ENCODE measurements at places on chromosomes 6 and 20. TPM values are rescaled to one million over a fixed set of nuclear protein-coding genes. Genes with fewer than 3 reads are reported as not detected.

DNA sequence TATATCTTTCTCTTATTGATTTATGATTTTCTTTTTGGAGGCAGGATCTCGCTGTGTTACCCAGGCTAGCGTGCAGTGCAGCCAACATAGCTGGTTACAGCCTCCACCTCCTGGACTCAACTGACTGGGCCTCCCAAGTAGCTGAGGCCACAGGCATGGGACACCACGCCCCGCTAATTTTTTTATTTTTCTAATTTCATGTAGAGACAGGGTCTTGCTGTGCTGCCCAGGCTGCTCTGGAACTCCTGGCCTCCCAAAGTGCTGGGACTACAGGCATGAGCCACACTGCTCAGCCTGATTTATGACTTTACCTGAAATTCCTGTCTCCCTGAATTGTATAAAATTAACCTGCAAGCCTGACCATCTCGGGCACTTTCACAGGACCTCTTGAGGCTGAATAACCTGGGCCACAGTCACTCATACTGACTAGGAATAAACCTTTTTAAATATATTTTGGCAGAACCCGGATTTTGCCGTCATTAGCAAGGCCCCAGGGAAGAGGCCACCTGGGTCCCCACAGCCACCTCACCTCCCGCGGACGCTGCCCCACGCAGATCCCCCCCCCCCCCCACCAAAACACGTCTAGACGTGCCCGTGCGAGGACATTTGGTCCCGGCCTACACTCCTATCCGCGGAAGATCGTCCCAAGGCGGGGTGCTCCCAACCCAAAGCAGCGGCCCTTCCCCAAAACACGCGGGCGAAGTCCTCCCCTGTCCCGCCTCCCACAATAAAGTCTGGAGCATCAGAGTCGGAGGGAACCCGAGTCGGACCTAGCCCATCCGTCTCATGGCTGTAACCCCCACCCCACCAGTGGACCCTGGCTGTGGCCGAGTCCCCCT is 902 bp downstream of the ZNF337 start:
- no peak for DNase-seq

DNA sequence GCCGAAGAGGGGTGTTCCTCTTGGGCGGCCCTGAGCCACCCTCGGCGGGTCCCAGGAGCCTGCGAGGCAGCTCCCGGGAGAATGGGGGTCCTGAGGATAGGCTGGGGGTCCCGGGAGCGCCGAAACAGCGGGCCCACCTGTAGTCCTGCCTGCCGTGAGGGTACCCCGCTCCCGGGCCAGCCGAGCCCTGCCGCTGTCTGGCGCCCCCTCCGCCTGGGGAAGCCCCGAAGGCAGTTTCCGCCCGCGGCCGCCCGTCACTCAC is 280 bp downstream of the SPATA2 start:
- no peak for DNase-seq

Gene GTSF1L
- not detected for total RNA-seq

Gene RAET1G
- 0.82 TPM for total RNA-seq
